ENCODE measurements at places on chromosomes 7 and 10.

- no peak for DNase-seq
Observed at GRCh38 chr10:113438652-113439051, 114.2 kb upstream of the HABP2 start.

- no peak for DNase-seq
Observed at GRCh38 chr7:106142136-106142535, 30.0 kb upstream of the SYPL1 start.

DNA sequence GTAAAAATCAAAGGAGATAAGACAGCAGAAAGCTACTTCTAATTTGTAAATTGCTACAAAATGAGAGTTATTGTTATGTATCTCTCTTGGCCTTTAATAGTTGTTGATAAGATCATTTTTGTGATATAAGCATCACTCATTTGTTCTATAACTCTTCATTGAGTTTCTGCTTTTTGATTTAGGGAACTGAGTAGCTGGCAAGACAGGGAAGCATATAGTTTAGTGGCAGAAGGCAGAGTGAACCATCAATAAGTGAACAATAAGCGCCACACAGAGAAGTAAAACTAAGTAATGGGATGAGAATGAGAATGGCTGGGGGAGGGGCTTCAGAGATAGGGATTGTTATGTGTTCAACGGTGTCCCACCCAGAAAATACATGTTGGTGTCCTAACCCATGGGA lies 245.4 kb downstream of the ADARB2 start:
- DNase-seq, result no peak

DNA sequence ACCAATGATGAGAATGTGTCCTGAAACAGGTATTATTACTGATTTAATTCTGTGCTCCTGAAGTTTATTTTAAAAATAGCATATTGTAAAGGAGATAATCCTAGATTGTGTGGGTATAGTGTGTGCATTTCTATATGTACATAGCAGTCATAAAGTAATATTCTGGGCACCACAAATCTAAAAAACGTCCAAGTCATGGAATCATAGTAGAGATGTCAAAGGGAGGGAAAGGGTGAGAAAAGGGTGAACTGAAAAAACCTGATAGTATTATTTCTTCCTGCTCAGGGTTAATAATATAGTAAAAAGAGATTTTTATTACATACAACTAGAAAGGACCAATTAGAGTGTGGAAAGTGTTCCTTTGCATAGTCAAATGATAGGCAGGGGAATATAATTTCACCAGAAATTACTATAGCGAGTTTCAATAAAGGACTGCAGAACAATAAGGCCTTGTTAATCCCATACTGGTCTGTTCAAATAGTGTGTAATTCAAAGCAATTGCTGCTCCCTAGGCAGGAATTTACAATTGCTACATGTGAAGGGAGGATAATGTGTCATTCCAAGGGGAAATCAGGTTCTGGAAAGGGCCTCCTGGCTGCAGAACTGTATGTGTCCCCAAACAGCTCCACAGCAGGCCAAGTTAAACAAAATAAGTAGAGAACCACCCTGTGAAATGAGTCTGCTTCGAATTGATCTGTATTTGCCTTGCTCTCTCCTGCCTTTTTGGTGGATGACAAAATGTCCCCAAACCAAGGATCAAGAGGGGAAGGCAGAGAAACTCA lies 42.5 kb upstream of the KMT2E start:
- no peak for DNase-seq

DNA sequence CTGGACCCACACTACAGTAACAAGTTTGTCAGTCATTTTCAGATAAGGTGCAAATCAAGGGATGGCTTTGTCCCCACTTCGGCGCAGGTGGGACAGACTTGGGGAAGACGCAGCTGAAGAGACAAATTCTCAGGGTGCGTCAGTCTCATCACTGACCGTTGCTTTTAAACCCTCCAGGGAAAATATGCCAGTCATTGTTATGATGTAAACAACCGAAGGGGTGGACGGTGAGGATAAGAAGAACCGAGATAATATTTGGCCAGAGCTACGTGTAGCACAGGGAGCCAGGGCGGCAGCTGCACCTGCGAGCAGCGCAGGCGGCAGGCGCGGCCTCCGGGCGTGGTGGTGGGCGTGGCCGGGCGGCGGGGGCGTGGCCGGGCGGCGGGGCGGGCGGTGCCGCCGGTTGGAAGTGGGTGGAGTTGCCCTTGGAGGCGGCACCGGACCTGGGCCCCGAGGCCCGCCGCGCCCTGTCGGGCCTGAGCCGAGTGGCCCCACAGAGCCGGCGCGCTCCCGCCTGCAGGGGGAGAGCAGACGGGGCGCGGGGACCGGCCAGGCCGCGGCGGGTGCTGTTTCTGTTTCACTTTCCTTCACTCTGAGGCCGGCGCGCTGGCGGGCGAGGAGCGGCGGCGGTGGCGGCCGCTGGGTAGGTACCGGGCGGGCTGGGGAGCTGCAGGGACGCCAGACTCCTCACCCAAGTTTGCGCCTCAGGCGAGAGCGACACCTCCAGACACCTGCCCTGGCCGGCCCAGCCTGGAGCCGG lies at the start of gene PCGF5:
Gene PCGF5 (plus strand): TSS at position 470 of the 760 bp plus-strand sequence. CDS start 2,209 bp downstream, outside the sequence.
- DNase-seq, result peak; percentile 80

DNA sequence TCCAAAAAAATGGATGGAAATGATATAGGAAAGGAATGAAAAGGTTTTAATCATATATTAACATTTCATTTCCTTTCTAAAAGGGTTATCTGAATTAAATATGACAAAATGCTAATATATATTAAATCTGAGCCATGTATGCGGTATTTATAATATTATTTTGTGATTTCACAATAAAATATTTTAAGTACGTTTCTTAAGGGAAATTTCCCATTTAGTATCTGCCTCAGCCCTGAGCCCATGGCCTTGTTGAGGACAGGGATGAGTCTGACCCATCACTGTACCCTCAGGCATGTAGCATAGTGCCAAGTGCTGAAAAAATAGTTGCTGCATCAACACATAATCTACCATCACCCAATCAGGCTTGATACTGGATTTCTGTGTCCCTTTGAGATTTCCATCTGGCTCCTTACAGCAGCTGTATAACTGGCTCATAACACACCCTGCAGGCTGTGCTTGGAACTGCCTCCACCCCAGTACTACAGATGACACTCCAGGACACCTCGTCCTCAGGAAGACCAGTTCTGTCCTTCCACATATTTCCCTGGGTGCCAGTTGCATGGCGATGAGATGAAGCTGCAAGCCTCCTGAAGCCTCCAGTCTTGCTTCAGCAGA lies 59.4 kb upstream of the ASAH2 start:
- peak; percentile 5 for DNase-seq

GRCh38 chr7:48102530-48102929 lies 13.5 kb downstream of the UPP1 start:
- DNase-seq, result no peak

DNA sequence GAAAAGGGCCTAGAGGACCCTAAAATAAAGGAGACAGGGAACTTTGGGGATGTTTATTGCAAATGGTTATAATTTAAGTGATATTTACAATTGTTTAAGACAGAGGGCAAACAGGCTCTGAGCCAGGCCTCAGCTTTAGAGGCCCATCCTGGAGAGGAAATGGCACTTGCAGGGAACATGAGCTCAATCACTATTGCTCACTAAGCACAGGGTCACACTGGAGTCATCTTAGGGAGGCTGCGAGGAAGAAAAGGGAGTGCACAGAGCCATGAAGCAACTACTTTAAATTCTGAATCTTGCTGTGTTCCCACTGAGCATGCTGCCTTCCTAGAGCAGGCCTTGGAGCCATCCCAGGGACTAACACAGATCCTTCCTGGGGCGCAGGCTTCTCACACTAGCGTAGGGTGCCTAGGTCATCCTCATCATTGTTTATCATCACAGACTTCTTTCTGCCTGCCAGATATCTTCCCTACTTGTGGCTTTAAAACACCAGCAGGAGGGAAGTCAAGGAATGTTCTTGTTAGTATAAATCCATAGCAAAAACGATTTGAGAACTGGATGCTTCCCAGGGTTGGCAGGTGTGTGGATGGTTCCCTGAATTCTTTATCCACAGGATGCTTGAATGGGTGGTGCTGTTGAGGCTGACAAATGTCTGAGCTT lies 12.7 kb upstream of the DNAJB12 start:
- no peak for DNase-seq

Data from stimulated activated CD4-positive, alpha-beta T cell treated with anti-CD3 and anti-CD28 coated beads, TNF-alpha, amount 100 ng/mL, for 1 hour (primary cell).